ENCODE measurements at places on chromosomes 5 and 9.

GRCh38 chr5:126656401-126657007 is 55.8 kb downstream of the PHAX start:
- DNase-seq = no peak

DNA sequence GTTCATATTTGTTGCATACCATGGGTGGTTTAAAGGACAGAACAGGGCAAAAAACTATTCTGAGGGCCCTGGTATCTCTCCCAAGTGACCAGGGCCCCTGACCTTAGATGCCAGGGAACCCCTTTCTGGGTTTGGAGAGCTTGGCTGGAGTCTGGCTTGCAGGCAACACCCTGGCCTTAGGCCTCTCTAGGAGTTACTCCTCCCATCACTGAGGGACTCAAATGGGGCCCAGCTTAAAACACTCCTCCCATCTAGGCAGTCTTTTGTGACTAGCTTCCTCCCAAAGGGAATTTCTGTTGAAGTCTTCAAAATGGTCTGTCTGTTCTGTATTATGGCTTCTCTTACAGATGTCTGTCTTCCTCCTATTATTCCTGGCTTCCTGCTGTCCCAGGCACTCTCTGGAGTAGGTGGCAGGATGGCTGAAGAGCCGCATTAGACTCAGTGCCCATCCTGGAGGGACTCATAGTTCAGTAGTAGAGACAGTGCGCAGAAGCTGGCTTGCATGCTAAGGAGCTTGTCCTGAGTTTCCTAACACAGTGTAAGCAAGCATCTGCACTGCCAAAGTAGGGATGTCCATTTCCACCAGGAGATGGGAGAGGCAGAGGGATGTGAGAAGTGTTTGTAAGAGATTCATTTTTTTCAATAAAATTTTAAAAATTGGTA is 10.0 kb downstream of the COL15A1 start:
- DNase-seq = no peak

DNA sequence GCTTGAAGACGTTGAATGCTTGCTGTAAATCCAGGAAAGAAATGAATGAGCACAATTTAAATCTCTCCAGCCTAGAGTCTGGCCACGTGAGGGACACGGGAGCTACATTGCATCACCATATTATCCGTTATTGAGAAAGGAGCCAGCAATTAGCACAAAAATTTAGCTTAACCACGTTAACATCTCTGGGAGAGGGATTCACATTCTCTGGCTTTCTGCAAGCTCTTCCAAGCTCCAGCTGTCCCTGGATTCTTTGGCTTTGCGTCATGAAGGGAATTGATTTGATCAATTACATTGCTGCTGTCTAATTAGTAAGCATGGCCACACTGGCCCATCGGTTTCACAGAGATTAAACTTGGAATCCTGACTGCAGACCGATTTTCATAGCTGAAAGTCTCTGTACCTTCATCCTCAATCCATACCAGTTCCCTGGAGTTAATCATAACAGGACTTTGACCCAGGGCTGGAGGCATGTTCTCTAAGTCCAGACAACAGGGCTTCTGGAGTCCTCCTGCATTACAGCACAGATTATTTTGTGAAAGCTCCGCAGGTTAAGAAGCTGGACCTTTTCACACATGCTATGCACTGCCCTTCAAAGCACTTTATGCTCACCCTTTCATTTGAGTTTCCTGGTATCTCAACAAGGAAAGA is 31.6 kb downstream of the ADRA1B start:
- no peak for DNase-seq

DNA sequence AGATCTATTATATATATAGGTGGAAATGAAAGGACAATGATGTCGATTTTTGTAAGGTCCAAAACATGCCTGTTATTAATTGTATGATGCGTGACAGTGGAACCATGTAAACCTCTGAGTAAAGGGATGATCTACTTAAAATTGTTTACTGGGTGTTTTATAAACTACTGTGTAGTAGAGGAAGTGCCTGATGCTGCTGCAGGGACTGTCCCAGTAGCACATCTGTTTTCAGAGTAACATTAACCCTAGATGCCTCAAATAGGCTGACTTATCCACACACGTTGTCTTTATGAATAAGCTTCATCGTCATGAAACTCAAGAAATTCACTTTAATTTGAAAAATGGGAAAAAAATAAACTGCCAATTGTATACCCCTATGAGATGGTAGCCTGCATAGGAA is 1.7 kb downstream of the CAMK4 start:
- DNase-seq = no peak

DNA sequence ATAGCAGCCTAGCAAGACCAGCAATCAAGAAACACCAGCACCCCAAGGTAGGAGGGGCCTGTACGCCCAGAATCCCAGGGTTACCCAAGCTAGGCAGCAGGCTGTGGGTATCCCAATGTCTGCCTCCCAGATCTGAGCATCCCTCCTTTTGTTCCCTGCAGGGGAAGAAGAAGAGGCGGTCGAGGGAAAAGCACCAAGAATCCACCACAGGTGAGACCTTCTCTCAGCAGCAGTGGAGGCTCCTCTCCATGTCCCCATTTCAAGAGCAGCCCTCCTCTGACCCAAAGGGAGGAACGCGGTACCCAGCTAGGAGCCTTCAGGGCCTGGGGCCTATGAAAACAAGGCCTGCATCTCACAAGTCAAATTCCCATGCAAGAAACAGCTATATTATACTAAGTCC is 28.9 kb downstream of the TCF7 start:
- DNase-seq = no peak

- no peak for DNase-seq
Measured at GRCh38 chr9:128575469-128575868, 23.1 kb downstream of the SPTAN1 start.

GRCh38 chr5:1135696-1136525 is 24.0 kb upstream of the SLC12A7 start:
- no peak for DNase-seq

- DNase-seq = no peak
Measured at GRCh38 chr5:5387777-5388176, 34.7 kb upstream of the ICE1 start.

- DNase-seq = no peak
Measured at GRCh38 chr5:103247118-103247517, 11.4 kb upstream of the MACIR start.

- DNase-seq = no peak
Measured at GRCh38 chr9:126658201-126658825, 44.6 kb downstream of the LMX1B start.

- no peak for DNase-seq
Measured at GRCh38 chr5:66669086-66669861, 73.1 kb downstream of the MAST4 start.

- DNase-seq = no peak
Measured at GRCh38 chr9:111118256-111118948, 80.1 kb upstream of the LPAR1 start.

GRCh38 chr9:134381671-134382516 is 55.6 kb downstream of the RXRA start:
- DNase-seq = peak; percentile 26

GRCh38 chr5:54577528-54577927 is 60.0 kb downstream of the SNX18 start:
- DNase-seq = no peak

DNA sequence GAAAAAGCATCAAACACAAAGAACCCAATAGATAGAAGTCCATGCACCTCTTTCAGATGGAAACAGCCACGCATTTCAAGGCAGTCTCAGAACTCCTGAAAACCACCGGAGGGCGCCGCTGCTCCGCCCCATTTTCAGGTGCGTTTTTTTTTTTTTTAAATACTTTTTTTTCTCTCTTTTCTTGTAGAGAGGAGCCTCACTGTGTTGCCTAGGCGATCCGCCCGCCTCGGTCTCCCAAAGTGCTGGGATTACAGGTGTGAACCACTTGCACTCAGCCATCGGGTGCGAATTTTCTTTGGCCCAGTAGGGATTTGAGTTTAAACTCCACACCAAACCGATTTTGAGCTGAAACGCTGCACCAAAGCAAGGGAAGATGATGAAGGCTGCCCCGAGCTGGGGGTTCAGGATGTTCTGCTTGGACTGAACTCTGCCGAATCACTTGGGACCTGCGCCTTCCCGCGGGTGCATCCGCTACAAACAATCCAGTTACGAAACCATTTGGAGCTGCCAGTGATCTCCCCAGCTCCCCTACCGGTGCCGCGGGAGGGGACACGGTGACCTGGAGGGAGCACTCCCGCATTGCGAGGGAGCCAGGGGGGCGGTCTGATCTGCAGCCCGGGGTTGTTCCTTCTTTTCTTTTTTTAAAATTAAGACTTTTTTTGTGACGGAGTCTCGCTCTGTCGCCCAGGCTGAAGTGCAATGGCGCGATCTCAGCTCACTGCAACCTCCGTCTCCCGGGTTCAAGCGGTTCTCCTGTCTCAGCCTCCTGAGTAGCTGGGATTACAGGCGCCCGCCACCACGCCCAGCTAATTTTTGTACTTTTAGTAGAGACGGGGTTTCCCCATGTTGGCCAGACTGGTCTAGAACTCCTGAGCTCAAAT is 1.4 kb downstream of the PTGR1 start:
- DNase-seq = peak; percentile 20

DNA sequence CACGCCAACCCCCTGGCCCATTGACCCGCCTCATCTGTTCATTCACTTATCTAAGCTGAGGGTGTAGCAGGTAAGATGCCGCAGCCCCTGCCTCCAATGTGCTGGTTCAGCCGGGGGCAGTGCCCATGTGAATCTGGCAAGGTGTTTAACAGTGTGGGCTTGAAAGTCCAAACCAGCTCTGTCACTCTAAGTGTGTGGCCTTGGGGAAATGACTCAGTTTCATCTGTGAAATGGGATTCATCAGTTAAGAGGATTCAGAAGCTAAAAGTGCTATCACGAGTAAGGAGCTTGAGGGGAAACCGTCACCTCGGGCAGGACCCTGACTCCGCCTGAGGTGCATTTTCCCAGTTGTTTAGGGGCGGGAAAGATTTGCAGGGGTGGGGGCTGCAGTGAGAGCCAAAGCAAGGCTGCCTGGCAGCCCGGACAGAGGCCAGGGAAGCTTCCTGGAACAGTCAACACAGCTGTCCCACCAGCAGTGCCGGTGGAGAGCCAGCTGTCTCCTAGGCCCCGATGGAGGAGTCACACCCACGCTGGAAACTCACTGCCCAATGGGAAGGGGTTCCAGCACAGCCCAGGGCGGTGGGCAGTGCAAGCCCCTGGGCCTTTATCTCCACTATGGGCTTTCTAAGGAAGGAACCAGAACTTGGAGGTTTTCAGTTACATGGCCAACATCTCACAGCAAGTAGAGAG is 9.7 kb upstream of the URM1 start:
- DNase-seq = no peak

- no peak for DNase-seq
Measured at GRCh38 chr5:44945743-44946142, 137.0 kb downstream of the MRPS30 start.

- no peak for DNase-seq
Measured at GRCh38 chr9:126400571-126400970, 73.9 kb downstream of the MVB12B start.

GRCh38 chr5:103259705-103260355 is 1.3 kb downstream of the MACIR start:
- no peak for DNase-seq

DNA sequence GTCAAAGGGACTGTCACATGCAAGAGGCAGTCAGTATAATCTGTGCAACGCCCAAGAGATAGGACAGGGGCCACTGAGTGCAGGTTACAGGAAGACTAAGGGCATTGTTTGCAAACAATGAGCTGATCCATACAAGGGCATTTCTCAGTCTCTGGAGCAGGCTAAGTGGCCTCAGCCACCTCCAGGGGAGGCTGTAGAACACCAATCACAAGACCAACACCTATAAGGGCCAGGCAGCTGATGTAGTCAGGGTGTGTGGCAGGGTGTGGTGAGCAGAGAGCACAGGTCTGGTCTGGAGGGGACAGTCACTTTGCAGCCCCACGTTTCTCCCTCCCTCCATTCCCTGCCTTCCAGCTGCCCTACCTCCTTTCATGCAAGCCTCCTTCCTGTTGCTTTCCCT is 83.2 kb upstream of the ADRA1B start:
- DNase-seq = no peak

All from T-helper 2 cell (primary cell).